ENCODE measurements at places on chromosomes 2 and 18.
A peak's percentile ranks its signal among the peaks of the same experiment; 100 is the strongest.

DNA sequence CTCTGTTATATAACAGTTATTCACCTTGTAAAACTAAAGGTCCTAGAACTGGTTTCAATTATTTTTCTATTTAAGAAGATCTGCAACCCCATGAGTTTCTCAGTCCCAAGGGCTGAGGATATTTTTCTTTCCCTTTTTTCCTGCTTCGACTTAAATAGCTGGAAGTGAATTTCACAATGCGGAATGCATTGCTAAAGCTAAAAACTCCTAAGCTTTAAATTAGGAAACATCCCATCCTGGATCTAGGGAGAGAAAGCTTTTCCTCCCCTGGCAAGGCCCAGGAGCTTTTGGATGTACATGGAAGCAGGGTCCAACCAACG lies 1.4 kb downstream of the RFX8 start:
- DNase-seq = no peak

DNA sequence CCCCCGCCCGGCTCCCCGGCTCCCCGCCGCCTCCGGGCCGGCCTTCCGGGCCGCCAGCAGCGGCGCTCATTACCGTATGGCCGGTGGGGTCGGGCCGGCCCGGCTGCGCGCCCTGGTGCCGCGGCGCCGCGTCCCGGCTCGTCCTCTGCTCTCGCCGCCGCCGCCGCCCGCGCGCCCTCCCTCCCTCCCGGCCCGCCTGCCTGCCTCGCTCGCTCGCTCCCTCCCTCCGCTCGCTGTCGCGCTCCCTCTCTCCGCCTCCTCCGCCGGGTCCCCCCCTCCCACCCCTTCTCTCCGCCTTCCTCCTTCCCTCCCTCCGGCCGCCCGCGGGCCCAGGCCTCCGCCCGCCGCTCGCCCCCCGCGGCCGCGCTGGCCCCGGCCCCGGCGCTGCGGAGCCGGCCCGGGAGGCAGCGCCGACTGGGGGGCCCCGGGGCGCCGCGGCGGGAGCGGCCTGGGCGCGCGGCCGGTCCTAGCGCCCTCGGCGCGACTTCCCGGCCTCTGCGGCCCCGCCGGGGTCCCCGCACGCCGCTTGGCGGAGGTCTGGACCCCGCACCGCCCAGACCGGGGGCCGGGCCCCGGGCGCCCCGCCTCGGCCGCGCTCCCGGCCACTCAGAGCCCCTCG lies at the start of gene DNMT3A:
TSS of gene DNMT3A (minus strand) at position 173 of the 619 bp plus-strand sequence. CDS start 27,941 bp downstream, outside the sequence.
- peak; percentile 68 for DNase-seq

DNA sequence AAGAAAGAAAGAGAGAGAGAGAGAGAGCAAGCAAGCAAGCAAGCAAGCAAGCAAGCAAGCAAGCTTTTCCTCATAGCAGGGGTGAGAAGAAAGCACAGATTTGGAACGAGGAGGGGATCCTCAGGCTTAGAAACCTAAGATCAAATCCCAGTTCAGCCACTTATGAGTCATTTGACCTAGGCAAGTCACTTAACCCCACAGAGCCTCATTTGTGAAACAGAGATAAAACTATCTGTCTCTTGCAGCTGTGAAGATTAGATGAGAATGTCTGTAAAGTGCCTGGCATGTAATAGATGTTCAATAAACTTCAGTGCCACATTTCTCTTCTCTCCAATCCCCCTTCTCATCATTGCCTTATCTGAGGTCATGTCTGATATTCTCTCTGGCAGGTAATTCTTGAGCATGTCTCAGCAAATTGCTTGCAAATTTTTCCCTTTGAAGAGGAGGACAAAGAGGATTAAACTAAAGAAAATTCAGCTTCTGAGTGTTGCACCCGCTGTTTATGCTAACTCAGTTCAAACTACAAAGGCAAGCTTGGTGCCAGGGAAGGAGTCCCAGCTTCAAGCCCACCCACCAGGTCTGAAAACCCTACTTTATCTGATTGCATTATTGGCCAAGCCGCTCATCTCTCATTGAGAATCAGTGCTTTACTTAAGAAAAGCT lies 20.3 kb downstream of the ALK start:
- DNase-seq = no peak

GRCh38 chr18:13534631-13535030 lies 191.7 kb downstream of the FAM210A start:
- no peak for DNase-seq

DNA sequence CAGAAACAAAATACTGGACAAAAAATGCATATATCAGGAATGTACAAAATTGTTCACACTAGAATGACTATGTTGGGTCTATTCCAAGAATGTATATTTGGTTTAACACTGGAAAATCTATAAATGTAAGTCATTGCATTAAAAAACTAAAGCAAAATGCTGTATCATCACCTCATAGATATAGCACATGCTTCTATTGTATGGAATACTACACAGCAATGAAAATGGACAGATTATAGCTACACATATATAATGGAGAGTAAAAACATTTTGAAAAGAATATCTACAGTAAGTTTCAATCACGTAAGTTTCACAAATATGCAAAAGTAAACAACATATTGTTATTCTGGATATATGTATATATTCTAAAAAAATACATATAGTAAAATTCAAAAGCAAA lies 91.8 kb downstream of the ACVR1C start:
- no peak for DNase-seq

DNA sequence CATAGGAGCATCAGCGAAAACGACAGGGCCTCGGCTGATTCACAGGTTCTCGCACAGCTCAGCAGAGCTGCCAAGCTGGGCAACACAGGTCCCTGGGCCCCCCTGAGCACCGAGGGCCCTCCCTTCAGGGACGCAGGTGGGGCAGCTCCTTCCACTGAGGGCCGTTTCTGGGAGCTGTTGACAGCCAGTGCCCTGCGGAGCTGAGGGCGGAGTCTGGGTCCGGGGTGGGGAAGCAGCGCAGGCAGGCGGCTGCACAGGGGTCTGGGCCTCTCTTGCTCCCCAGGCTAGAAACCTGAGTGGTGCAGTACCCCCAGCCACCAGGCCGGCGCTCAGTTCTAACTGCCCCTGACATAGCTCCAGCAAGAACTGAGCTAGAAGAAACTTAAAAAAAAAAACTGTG lies 65.7 kb downstream of the PXDN start:
- DNase-seq = no peak

DNA sequence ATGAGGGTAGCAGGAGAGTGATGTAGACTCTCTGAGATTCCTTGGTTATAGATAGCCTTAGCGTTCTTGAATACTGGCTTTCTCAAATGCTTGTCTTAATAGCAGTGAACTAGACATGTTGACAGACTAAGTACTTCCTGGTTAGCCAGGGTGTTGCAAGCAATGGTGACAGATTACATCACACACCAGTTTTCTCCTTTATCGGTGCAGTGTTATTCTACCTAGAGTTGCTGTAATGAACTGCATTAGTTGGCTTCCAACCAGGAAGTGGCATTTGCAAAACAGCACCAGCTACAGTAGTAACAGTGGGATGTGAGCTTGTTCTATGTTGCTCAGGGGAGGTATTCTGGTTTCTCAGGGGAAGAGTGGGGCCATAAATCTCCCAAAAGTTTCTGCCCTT lies 582.2 kb upstream of the DDX18 start:
- DNase-seq = no peak

DNA sequence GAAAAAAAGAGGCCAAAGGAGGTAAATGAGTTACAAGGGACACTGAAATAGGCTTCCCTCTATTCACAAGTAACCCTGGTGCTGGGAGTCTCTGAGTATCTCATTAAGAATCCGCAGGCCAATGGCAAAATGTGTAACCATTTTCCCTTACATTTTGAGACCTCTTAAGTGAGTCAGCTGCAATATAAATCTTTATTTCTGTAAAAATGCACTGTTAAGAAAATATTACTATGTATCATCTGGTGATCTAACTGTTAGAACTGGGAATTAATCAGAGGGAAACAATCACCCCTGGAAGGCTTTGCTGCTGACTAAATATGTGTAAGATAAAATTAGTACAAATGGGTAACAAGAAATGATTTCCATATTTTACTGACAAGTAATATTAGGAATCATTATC lies 483.1 kb upstream of the CHST9 start:
- DNase-seq = no peak

- no peak for DNase-seq
Observed at GRCh38 chr2:236981701-236982485, 103.8 kb upstream of the COPS8 start.

DNA sequence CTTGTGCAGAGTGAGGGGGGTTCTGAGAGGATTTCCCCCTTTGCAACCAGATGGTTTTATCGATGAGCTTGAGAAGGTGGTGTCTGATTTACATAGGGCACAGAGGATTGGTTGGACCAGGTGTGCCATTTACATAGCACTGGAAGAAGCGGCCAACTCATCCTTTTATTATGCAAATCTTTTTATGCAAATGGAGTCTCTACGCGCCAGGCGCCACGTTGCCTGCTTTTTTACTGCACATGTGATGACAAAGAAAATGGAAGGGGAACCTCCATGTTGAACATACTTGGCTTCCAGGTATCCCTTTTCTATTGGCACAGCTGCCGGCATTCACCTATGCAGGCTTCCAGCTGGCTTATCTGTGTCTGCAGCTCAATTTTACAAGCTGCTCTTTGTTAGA lies 18.4 kb upstream of the TXNL4A start:
- DNase-seq = no peak

GRCh38 chr2:113187771-113188170 lies 14.0 kb downstream of the PSD4 start:
- no peak for DNase-seq

DNA sequence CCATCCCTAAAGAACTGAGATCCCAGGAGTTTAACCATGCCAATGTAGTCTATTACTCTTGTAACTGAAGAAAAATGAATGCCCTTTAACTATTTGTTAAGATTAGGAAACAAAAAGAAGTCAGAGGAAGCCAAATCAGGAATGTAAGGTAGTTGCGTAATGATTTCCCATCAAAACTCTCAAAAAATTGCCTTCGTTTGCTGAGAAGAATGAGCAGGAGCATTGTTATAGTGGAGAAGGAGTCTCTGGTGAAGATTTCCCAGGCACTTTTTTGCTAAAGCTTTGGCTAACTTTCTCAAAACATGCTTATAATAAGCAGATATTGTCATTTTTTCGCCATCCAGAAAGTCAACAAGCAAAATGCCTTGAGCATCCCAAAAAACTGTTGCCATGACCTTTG lies 224.0 kb upstream of the SIX2 start:
- DNase-seq = no peak

DNA sequence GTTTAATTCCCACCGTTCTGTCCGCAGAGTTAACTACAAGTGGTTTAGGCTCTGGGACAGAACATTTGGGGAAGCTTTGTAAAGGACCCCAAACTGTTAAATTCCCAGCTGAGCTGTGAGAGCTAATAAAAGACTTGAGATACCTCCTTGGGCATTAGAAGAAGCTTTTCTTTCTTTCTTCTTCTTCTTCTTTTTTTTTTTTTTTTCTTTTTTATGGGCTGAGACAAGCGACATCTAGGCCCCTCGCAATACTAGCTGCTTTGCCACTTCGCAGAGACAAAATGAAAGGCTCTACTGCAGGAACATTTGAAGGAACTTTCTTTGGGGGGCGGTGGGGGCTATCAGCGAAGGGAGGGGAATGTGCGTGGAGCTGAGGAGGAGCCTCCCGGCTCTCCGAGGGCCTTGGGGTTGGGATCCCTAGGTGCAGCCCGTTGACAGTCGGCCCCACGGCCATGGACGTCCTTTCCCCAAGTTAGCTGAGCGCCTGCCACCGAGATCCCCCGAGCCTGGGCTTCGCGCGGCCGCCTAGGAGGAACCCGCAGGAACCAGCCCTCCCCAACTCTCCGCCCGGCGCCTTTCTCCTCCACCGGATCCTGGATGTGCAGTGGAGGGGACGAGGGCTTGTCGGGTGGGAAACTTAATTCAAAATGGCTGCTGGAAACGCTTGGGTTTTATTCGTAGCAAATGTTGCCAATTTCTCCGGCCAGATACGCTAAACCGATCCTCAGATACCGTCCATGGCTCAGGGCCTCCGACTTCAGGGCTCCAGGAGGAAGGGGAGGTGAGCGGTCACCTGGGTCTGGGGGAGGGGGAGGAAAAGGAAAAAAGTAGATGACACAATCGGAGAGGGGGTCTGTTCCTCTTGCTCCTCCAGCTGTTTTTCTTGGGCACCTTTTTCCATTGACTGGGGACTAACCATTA lies 4.2 kb downstream of the MEIS1 start:
- no peak for DNase-seq

DNA sequence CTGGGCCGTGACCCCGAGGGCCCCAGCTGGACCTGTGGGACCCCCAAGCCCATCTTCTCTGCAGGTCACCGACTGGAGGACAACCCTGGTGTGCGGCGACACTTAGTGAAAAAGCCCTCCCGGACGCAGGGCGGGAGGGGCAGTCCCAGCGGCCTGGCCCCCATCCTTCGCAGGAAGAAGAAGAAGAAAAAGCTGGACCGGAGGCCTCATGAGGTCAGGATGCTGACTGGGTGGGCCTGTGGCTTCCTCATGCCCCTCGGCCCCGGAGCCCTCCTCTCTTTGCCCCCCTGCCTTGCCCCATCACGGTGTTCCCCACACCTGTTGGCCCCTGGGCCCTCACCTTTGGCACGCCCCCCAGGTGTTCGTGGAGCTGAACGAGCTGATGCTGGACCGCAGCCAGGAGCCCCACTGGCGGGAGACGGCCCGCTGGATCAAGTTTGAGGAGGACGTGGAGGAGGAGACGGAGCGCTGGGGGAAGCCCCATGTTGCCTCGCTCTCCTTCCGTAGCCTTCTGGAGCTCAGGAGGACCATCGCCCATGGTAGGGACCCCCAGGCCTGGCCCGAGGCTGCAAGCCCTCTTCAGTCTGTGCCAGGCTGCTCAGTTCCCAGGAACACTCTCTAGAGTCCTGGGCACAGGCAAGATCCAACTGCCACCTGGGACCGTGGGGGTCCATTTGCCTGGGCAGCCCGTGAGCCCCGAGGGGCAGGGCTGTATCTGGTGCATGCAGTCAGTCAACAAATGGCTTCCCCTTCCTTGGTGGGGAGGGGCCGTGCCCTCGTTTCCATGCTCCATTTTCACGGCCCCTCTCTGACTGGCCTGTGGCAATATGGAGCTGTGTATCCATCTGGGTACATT lies 4.7 kb downstream of the SLC4A3 start:
- DNase-seq = no peak

DNA sequence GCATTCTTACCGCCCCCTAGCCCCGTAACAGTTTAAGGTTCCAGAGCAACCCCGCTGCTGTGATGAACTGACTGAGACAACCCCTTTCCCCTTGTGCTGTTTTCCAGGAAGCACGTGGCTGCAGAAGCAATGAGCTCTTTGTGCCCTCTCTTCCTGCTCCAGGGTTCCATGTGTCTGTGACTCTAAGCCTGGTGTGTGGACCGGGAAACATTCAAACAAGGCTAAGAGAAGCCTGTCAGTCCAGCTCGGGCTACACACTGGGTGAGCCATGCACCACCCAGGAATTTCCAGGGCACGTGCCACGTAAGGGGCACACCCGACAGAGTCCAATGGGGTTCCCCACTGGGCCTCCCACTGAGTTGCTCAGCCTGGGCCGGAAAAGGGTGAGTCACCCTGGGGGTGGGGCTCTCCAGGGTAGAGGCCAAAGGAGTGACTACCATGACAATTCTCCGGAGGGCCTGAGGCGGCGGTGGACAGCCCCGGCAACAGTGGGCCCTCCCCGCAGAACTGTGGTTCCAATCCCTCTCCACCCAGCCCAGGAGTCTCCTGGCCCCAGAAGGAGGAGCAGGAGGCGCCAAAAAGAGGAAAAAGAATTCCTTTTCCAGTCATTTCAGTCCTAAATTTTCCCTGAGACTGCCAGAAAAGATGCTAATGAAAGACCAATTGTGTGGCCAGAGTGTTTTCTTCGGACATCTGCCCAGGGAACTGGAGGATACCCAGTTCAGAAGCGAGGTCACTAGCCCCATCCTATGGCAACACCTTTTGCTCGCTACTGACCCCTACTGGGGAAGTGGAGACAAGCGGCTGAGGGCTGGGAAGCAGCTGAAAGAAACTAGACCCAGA lies 157.8 kb upstream of the SLC1A4 start:
- DNase-seq = peak; percentile 50
